ENCODE measurements at places on chromosomes 6 and 20.

DNA sequence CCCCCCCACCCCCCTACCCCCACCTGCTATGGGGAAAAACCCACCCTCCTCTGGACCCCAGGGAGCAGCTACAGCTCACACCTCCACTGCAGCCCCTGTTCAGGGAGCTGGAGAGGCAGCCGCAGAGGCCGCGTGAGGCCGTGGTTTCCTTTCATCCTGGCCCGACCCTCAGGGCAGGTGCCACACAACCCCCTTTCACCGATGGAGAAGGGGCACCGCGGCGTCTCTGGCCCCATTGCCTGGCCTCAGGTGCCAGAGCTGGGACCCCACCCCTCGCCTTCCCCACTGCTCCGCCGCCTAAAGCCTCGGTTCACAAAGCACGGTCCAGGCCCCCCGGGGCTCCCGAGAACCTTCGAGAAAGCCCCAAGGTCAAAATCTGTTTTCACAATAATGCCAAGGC, 11.8 kb upstream of the KCNQ2 start:
- DNase-seq = no peak

DNA sequence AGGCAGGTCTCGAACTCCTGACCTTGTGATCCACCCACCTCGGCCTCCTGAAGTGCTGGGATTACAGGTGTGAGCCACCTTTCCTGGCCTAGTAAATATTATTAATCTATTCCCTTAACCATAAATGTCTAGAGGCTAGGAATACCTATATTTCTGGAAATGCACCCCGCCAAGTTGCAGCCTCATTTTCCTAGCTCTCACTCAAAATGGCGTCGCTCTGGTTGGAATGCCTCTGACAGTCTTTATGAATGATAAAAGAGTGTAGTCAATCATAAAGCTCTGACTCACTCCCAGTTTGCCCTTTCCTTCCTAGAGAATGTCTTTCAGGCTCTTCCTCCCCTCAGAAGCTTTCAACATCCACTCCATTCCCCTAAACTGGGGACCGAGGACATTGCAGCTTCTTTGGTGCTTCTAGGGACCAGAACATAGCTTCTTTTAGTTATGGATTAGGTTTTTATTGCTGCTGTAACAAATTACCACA, 14.1 kb upstream of the TRIM26 start:
- no peak for DNase-seq

DNA sequence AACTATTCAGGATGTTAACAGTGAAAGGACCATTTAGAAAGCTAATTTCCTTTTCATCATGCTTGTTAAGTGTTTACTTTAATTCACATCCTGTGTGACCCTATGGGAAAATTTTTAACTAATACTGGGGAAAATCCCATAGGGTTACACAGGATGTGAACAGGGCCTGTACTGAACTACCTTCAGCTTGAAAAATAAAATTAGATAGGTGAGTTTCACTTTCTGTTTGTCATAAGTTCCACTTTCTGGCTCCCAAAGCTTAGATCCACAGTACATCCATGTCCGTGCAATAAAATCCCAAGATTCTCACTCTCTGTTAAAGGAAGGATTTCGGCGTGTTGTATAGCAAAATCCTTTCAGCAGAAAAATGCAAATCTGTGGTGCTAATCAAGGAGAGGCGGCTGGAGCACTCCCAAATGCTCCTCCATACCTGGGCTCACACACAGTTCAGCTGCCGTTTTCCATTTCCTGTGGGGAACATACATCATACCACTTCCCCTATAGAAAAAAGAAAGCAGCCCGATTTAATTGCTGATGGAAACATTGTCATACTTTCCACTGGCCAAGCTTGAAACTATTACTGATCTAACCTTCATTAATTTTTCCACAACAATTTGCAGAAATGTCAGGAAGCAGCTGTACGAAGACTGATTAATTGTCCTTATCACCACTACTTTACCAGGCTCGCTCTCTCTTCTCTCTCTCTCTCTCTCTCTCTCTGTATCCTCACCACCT, 125.2 kb downstream of the HIVEP2 start:
- no peak for DNase-seq

- no peak for DNase-seq
These were observed 210.3 kb downstream of the FOXA2 start for GRCh38 chr20:22374066-22374465.

DNA sequence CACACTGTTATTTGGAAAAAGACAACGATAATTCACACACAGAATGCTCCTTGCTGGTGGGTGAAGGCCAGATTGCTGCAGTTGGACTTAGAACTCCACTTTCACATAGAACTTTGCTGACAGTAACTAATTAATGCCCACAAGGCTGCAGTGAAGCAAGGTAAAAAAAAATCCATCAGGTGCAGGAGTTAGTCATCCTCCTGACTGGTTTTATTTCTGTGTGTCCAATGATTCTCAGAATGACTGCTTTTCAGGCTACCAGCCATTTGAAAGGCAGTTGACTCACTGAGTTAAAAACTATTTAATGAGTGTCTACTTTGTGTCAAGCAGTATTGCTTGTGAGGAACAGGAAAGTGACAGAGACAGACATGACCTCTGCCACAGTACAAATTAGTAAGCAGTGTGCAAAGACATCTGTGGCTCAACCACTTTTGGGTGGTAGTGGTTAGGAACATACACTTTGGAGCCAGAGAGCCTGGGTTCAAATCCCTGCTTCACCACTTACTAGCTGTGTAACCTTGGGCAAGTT, 41.9 kb downstream of the ELOVL5 start:
- DNase-seq = no peak

DNA sequence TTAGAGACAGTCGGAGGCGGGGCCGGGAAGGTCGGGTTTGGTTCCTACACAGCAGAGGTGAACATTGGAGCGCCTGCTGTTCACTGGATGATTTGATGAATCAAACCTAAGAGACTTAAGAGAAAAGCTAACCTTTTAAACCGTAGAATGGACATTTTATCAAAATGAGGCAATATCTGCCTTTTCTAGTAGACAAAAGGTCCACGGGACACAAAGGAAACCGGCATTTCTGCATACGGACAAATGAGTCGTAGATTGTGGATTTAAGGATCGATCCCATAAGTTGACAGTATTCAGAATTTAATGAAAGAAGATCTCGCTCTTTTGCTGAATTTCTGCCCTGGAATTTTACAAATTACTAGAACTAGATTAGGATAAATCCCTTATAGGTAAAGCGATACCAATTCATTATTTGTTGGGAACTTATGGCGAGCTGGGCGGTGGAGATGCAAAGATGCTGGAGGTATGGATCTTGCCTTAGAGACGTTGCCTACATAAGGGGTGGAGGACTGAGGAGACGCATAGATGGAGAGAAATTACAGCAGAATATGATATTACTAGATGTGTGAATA, 400 bp downstream of the PAK1IP1 start:
- DNase-seq = no peak

DNA sequence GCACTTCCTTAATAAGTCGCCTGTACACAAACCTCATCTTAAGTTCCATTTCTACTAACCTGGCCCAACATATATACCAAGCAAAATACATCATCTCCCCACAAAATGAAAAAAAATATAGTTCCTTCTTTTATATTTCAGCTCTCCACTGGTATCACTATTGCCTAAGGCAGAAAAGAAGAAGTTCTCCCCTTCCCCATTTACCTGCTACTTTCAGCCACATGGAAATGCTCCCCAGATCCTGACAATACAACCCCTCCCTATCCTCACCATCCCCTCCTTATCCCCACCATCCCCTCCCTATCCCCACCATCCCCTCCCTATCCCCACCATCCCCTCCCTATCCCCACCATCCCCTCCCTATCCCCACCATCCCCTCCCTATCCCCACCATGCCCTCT, 175.7 kb downstream of the LINC00237 start:
- no peak for DNase-seq

DNA sequence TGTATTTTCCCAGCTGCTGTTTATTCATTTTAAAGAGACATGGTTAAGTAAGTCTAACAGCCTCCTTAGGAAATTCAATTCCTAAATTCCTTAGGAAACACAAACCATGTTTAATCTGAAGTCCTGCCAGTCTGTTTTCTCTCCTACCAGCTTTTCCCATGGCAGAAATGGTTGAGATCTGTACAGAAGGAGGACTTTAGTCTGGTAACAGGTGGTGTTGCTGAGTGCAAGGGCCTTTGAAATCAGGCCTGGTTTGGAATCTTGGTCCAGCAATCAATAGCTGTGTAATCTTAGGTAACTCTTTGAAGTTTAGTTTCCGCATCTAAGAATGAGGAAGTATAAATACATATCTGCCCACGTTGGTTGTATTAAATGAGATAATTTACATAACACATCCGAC, 232.5 kb downstream of the LAMA2 start:
- DNase-seq = no peak

- no peak for DNase-seq
These were observed 77.3 kb downstream of the KIZ start for GRCh38 chr20:21203088-21203656.

- no peak for DNase-seq
These were observed 8.4 kb downstream of the PI3 start for GRCh38 chr20:45183084-45183483.

DNA sequence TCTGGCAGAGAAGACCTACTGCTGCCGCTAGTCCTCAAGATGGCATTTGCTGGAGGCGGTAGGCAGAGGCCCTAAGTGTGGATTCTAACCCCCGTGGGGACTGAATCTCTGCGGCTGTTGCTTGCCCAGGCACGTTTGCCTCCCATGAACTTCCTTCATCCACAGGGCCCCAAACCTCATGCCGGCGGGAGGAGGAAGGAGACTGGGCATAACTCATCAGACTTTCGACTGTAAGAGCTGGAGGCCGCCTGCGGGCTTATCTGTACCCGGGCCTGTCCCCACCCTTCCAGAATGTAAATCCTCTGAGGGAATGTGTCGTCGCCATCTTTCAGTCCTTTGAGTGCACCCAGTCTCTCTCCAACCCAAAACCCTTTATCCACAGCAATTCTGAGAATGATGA, 990 bp downstream of the ZFP57 start:
- no peak for DNase-seq

DNA sequence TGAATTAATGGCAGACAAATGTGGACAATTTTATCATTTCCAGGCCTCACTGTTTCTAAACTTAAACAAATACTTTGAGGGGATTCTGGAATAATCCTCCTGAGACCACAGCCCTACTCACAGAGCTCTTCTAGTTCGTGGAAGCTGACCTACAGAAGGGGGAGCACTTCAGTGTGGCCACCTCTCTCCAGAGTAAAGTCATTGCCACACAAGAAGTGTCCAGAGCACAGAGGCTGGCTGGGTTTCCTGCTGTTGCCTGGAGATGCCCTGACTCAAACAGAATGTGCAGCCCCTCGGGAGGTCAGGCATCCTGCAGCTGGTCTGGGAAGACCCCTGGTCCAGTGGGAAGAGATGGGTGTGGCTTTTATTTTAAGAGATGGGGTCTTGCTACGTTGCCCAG, 110.9 kb downstream of the QRSL1 start:
- no peak for DNase-seq

DNA sequence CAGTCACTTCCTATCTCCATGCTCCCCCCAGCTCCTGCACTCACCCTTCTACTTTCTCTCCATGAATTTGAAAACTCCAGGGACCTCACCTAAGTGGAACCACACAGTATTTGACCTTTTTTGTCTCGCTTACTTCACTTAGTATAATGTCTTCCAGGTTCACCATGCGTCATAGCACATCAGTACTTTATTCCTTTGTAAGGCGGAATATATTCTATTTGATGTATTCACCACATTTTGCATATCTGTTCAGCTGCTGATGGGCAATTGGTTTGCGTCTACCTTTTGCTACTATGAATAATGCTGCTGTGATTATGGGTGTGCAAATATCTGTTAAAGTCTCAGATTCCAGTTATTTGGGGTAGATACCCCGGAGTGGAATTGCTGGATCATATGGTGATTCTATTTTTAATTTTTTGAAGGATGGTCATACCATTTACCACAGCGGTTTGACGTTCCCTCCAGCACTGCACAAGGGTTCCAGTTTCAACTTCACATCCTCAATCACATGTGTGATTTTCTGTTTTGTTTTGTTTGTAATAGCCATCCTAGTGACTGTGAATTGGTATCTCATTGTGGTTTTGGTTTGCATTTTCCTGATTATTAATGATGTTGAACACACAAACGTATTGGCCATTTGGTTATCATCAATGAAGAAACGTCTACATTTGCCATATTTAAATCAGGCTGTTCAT, 20.3 kb upstream of the SYNDIG1 start:
- DNase-seq = no peak

DNA sequence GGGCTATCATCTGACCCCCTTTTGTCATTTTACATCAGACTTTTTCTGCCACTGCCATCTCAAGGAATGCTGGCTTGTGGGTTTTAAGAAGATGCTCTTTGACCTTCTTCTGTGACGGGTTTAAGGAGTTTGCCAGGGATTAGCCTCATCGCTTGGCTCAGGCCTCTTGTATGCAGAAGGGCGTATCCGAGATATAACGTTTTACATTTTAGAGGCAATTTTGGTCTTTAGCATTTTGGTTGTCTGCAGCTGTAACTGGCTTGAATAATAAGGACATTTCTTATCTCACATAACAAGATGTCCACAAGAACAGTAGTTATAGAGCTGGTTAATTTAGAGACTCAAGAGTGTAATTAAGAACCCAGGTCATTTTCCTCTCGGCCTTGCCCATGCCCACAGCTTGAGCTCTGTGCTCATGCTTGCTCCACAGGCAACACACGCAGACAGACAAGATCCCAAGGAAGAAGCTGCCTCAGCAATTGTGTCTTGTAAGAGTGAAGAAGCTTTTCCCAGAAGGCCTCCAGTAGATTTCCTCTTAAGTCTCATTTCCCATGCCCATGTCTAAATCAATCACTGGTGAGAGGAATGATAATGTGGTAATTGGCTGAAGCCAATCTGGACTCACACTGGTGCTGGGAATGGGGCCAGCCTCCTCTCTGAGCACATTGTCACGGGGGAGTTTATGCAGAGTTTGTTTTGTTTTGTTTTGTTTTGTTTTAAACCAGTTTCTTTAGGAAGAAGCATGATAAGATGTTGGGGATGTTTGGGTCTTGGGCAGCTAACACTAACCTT, 36.8 kb downstream of the PTCHD4 start:
- DNase-seq = no peak

DNA sequence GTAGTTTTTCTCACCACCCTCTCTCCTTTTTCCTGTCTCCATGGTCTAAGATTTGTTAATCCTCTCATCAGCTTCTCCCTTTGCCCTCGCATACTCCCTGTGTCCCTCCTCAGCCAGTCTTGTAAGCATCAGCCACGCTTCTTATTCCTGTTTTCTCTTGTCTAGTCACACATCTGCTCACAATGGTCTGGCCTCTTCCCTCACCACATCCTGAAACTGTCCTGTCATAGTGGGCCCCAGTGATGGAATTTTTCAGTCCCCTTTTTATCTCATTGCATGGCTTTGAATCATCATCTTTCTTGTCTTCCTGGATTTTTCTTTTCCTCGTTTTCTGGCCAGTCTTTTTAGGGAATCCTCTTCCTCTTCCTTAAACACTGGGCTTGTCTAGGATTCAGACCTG, 57.2 kb downstream of the GFRA4 start:
- DNase-seq = no peak

- no peak for DNase-seq
These were observed 105.3 kb downstream of the CEBPB start for GRCh38 chr20:50295762-50296449.

DNA sequence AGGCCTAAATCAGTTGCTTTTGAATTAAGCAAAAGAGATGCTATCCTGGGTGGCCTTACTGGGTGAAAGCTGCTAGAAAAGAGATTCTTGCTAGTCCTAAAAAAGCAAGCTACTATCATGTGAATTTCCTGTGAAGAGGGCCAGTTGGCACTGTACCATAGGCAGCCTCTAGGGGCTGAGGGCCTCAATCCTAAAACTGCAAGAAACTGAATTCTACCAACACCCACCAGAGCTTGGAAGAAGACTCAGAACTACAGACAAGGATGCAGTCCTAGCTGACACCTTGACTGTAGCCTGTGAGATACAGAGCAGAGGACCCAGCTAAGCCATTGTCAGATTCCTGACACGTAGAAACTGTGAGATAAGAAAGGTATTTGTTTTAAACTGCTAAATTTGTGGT, 24.5 kb downstream of the CLIC5 start:
- DNase-seq = no peak

Measured in globus pallidus (tissue), 1 donor.